Naive B cell (primary cell): ENCODE measurements at places on chromosomes 7 and 10. TPM values are rescaled to one million over a fixed set of nuclear protein-coding genes. Genes with fewer than 3 reads are reported as not detected.

GRCh38 chr10:116084161-116084560, 188.8 kb downstream of the GFRA1 start:
- no peak for DNase-seq

GRCh38 chr7:102287111-102287980, 678 bp downstream of the SH2B2 start:
- DNase-seq, result no peak

- DNase-seq, result no peak
Measured at GRCh38 chr7:93921186-93921585, 349 bp upstream of the GNG11 start.

GRCh38 chr7:147096629-147097028, 980.0 kb downstream of the CNTNAP2 start:
- DNase-seq, result no peak

DNA sequence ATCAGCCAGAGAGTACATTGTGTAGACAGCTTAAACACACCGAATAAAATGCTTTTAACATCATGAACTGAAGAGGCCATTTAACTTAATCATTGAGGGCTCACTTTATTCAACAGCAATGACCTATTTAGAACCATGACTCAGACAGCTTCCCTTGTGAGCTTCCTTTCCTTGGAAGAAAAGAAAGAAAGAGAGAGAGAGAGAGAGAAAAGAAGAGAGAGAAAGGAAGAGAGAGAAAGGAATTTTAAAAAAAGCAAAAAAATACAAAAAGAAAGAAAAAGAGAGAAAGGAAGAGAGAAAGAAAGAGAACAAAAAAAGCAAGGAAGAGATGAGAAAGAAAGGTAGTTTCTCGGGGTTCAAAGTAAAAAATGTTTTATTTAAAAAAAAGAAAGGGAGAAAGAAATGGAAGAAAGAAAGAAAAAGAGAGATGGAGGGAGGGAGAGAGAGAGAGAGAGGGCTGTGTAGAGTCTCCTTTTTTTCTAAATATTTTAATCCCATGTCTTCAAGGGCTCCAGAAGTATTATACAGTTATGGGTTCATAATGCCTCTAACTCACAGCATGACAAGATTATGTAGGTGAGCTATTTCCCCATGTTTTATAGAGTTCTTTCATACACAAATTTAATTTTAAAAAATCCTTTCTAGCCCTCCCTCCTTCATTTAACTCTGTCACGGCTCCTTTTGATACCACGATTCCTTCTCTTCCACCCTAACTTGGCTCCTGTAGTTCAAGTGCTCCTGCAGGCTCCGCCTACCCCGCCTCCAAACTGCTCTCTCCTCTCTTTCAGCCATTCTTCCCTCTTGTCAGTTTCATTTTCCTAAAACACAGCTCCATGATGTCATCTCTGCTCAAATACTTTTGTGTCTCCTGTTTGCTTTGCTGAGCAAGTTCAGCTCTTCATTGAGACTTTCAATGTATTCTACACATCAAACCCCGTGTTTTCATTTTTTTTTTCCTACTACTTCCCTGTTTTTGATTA, 85.5 kb downstream of the PRTFDC1 start:
- DNase-seq, result no peak

Gene PRSS37
- not detected for polyA plus RNA-seq

DNA sequence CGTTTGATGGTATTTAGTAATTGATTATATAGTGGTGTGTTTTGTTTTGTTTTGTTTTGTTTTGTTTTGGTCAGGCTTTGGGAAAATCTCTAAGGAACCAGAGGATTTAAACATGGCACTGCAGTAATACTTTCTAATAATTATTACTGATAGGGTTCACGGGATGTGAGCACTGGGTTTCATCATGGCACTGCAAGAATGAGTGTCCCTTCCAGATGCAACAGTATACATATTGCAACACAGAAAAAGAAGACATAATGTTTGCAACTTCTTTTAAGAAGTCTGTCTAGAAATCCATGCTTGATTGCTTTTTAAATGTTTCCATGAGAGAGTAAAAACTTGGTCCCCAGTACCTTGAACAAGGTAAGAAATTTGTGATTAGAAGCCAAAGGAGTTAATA, 2.2 kb upstream of the CDCA7L start:
- DNase-seq, result no peak

- no peak for DNase-seq
Measured at GRCh38 chr7:102119213-102119651, 167.4 kb upstream of the SH2B2 start.

Gene AP4M1
- polyA plus RNA-seq, result 6.8 TPM

GRCh38 chr7:34612661-34613060, 45.4 kb upstream of the NPSR1 start:
- DNase-seq, result no peak

DNA sequence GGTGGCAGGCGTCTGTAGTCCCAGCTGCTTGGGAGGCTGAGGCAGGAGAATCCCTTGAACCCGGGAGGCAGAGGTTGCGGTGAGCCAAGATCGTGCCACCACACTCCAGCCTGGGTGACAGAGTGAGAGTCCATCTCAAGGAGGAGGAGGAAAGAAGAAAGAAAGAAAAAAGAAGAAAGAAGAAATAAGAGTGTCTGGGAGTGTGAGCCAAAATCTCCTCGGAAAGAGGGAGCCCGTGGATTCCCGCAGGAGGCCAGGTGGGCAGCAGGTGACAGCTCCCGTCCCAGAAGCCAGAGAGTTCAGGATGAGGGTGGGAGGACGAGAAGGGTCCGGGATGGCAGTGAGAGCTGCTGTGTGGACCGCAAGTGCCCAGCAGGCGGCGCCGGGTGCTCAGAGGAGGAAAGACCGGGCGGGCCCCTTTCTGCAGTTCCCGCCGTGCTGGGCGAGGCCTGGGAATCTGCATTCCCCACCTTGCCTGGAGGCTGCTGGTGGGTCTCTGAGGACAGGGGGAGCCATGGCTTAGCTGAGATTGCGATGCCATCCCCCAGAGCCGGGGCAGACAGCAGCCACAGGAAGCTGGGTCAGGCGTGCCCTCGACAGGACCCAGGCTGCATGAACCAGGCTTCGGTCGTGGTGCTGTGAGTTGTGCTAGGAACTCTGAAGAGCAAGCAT, 17.1 kb upstream of the AMZ1 start:
- DNase-seq, result peak; percentile 52

Gene SPDYE1
- polyA plus RNA-seq, result not detected

Gene ASZ1
- not detected for polyA plus RNA-seq

DNA sequence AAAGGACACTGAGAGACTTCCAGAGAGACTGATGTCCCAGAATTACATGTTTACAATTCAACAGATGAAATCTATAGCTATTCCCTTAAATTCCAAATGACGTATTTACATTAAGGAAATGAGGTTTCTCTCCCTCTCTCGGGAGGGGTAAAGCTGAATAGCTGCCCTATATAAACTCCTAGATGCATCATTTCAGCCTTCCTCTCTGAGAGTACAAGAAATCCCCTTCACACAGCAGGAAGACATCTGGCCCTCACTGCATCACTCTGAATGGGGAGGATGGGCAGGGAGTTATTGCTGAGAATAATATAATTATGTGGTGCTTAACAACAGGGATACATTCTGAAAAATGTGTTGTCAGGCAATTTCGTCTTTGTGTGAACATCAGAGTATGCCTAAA, 11.0 kb downstream of the POT1 start:
- no peak for DNase-seq

DNA sequence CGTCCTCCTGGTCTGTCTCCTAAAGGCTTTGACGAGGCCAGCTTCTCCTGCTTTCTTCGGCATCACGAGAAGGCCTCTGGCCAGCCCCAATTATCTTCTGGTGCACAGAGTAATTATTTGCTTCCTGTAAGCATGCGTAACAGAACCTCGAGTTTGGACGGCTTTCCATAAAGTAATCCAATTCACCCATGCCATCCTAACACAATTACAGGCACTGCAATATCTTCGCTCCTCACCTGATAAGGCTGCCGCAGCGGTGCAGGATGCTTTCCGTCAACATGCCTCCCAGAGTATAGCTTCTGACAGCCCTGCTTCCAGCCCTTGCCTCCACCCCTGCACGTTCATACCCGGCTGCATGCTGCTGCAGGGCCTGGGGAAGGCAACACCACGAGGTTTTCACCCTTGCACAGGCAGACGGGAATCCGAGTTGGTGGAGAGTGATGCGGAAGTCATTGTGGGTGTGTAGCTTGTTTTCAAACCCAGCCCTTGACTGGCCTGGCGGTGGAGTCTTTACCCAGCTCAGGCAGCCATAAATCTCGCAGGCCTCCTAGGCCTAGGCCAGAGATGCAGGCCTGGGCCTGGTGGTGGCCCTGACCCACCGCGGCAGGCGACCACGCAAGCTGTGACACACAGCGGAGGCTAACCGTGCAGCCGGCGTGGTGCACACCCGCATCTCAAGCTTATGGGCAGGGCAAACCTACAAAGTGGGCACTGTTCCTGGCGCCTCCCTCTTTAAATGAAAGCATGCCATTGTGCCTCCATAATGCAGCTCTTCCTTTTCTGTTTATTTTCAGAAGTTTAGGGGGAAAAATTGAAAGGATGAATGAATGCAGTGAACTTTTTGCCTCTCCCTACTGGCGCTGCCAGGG, 12.7 kb downstream of the EBF3 start:
- DNase-seq, result no peak

GRCh38 chr10:110094786-110095185, 87.0 kb downstream of the ADD3 start:
- no peak for DNase-seq

Gene ZNHIT1
- polyA plus RNA-seq, result 67.5 TPM

Gene AKR1C1
- not detected for polyA plus RNA-seq

DNA sequence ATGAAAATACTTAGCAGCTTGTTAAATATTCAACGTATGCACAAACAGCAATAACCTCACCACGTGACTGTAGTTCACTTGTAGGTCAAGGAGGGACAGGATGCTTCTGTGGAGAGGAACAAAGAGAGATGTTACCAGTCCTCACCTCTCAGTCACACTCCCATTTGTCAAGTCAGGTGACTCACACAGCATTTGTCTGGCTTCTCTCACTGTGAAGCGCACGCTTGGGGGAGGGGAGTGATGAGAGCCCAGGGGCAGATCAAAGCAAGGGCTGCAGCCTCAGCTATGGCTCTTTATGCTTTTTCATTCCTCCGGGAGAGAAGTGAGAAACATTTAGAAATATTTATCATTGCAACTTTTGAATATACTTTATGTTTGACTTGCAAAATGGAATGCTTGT, 2.9 kb upstream of the RBM20 start:
- DNase-seq, result no peak

Gene FFAR4
- polyA plus RNA-seq, result not detected

DNA sequence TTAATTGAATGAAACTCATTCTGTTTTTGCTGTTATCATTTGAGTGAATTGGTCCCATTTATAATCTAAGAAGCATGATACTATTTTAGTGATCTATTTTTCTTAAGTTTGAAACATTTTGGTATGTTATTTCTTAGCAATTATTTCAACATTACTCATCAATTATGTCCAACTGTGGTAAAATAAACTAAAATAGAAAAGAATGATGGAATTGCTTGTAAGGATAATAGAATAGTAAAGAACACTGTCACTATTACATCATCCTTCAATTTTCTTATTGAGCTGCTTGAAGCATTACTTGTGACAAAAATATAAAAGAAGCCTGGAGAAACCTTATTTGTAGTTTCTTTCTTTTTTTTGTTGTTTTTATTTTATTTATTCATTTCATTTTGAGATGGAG, 42.4 kb downstream of the ZNF487 start:
- DNase-seq, result no peak

Gene NPY4R
- not detected for polyA plus RNA-seq

GRCh38 chr7:135210888-135211178, 493 bp downstream of the WDR91 start:
- DNase-seq, result no peak

Gene KIF11
- polyA plus RNA-seq, result 1.1 TPM

DNA sequence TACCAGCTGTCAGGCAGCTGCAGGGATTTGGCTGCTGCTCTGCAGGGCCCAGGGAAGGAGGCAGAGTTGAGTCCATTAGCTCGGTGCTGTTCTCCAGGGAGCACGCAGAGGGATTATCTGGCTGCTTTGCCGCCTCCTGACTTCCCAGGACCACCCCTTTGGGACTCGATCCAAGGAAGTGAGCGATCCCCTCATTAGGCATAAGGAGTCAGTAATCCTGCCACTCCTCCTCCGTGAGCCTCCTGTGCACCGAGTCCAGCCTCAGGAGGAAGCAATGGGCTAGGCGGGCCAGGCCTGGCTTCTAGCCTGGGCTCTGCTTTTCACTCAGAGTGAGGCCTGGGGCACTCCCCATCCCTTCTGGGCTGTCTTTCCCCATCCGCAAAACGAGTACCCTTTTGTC, 417.9 kb downstream of the RPS24 start:
- DNase-seq, result no peak

- no peak for DNase-seq
Measured at GRCh38 chr7:20331910-20332813, 1.5 kb downstream of the ITGB8 start.

GRCh38 chr7:51244885-51245284, 71.7 kb downstream of the COBL start:
- DNase-seq, result no peak

DNA sequence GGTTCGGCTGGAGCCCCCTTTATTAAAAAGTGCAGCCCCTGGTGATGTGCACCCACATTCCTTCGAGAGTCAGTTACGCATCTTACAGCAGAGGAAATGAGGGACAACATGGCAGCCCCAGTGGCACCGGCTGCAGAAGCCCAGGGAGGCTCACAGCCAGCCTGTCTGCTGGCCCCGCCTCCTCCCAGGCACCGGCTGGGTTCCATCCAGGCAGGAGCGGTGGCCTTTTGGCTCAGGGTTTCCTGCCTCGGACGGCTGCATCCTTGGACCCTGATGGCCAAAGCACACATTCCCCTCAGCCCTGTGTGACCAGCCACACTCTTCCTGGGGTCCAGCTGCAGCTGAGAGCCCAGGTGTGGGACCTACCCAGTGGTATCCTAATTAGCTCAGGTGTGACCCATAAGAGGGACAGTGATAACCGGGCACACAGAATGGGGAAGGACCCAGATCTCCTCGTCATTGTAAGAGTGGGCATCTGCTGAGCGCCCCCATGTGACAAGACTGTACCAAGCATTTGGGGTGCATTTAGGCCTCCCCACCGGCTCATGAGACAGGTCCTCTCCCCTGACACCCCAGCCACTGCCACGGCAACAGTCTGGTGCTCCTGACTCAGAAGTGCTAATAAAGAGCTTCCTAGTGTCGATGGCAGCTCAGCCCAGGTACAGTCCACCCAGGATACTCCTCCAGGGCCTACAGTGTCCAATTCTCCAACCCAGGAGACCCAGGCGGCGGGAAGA, 63.3 kb upstream of the CHST15 start:
- DNase-seq, result no peak

- no peak for DNase-seq
Measured at GRCh38 chr7:7795203-7795602, 76.8 kb upstream of the RPA3 start.

Gene ATP5MK
- 364 TPM for polyA plus RNA-seq

Gene SNX10
- polyA plus RNA-seq, result 138 TPM

DNA sequence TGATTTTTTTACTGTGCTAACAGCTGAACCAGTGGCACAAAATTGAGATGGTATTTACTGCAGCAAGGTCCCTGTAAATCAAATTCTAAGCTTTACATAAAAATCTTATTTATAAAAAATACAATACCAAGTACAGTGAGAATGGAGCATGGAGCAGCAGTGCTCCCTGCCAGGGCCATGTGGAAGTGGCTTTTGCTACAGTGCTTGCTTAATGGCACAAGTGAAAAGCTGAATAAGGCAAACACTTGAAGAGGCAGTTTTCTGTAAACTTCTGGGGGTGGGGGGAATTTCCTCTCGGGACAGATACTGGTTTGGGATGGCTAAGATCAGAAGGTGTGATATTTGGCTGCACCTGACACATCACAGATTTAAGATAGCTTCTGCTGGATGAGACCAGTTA, 27.5 kb downstream of the AP3M1 start:
- DNase-seq, result no peak

Gene SKIDA1
- polyA plus RNA-seq, result not detected
